ENCODE measurements at places on chromosomes 11 and 22.
A peak's percentile ranks its signal among the peaks of the same experiment; 100 is the strongest.

DNA sequence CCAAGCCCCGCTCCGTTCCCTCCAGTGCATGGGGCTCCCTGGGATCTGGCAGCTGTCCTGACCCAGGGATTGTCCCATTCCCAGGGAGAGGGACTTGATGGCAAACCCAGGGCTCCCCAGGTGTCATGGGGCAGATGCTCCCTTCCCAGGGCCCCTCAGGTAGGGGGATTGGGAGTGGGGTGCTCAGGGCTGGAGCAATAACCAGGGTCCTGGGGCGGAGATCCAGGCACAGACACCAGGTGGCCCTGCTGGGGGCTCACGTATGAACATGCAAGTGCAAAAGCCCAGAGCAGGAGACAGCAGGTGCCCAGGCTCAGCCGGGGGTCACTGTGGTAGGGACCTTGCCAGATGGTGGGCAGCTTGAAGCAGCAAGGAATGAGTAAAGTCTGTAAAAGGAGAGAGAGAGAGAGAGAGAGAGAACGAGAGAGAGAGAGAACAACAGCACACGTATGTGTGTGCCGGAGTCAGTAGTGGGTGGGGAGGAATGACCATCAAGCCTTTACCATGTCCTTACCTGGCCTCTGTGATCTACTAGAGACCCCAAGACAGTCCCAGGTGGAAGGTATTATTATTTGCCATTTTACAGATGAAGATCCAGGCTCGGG lies 19.3 kb upstream of the MPPED1 start:
- no peak for DNase-seq

DNA sequence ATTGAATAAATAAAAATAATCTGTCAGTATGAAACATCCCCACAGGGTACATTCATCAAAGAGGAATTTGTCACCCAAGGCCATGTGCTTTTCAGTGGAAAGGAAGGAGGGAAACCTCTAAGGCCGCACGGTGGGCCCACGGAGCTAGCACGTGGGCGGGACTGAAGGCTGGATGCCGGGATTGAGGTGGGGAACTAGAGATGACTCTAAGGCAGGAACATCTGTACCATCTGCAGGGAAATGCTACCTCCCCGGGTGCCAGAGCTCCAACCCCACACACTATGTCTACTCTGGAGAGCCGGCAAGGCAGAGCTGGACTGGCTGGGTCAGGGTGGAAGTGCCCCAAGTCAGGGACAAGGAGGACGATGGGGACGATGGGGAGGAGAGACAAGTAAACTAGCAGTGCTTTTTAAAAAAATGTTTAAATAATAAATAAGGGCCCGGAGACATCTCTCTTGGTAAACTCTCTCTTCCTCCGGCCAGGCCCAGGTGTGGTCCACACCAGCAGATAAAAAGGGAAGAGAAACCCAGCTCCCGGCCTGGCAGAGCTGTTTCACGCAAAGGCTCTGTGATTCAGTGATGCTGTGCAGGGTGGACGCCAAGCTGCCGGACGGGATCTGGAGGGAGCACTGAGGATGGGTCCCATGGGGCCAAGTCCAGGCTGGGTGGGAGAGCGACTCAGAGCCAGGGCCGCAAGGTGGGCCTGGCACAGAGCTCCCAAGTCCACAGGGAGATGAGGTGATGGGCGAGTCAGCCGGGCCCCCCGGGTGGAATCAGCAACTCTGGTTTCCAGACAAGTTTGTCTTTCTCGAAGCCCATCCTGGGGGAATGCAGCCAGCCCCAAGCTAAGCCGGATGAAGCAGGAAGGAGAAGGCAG lies 5.8 kb downstream of the LIF start:
- DNase-seq, result no peak

- no peak for DNase-seq
These were observed 311.5 kb downstream of the NTM start for GRCh38 chr11:131681920-131682319.

- no peak for DNase-seq
These were observed at the start of gene CASP5 for GRCh38 chr11:105023003-105023402. CASP5 (minus strand) TSS chr11:105023168; CDS start chr11:105023136, 32 bp downstream.

GRCh38 chr11:72683782-72684200 lies 9.6 kb upstream of the PDE2A start:
- DNase-seq, result peak; percentile 72

Measured in stimulated activated CD4-positive, alpha-beta T cell treated with anti-CD3 and anti-CD28 coated beads, Interleukin-4, amount 100 ng/mL, for 24 hours (primary cell).